ENCODE measurements at places on chromosomes 2 and 18.
A peak's percentile ranks its signal among the peaks of the same experiment; 100 is the strongest.

DNA sequence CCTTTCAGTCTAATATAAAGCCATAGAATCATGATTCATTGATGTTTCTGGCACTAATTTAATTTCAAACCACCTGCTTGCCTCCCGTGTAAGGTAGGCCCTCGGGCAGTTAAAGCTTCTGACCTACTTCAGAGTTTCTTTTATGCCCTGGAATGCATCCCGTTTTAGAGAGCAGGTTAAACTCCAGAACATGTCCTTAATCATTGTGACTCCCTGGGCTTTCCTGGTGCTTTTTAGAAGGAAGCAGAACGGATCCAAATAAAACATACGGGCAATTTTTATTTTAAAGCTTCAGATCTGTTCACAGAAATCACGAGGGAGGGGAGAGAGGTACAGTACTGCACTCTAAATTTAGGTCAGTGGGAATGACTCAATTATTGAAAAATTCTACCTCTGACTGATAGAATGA lies 134.8 kb downstream of the GCA start:
- DNase-seq: no peak

DNA sequence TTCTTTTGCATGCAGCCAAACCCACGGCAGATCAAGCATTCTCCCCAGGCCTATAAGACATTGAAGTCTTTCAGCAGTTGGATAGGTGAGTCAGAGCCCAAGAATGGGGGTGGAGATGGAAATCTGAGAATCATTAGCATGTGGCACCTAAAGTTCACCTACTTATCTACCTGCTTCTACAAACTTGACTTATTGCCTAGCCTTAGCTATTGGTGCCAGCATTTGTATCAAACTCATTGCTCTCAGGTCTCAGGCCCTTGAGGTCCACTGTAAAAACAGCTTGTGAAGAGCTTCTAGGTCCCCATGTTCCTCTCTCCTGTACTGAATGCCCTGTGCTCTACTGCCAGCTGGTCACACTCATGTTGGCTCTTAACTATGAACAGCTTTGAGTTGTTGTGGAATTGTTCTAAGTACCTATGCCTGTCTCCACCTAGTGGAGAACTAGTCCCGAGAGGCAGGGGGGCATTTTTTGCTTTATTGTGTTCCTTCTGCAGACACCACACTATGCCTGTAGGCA lies 278.4 kb upstream of the SPRED2 start:
- no peak for DNase-seq

DNA sequence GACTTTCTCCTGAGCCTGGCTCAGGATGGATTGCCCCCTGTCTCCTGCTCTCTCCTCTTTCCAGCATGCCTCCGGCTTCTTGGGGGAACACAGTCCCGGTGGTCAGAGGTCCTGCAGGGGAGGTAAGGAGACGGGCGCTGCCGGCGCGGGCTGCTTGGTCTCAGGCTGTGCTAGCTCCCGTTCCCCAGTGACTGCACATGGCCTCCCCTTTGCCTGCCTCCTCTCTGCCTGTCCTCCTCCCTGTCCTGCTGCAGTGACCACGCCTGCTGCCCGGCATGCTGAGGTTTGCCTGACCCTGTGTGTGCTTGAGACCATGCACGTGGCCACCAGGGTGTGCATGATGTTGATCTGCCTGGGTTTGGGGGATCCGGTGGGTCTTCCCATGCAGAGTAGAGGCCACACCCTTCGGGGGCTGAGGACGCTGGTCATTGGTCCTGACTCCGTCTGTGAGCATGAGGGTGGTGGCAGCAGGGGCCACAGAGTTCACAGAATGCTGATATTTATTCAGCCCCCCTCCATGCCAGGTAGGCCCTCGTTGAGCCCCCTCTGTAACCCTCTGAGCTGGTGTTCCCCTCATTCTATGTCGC lies 42.9 kb upstream of the MCFD2 start:
- DNase-seq: no peak

GRCh38 chr2:221517696-221518151 lies 54.4 kb downstream of the EPHA4 start:
- peak; percentile 90 for DNase-seq

GRCh38 chr2:122805346-122805745 lies 1049.9 kb downstream of the TSN start:
- no peak for DNase-seq

GRCh38 chr18:58473071-58473470 lies 155.8 kb downstream of the ALPK2 start:
- DNase-seq: no peak

DNA sequence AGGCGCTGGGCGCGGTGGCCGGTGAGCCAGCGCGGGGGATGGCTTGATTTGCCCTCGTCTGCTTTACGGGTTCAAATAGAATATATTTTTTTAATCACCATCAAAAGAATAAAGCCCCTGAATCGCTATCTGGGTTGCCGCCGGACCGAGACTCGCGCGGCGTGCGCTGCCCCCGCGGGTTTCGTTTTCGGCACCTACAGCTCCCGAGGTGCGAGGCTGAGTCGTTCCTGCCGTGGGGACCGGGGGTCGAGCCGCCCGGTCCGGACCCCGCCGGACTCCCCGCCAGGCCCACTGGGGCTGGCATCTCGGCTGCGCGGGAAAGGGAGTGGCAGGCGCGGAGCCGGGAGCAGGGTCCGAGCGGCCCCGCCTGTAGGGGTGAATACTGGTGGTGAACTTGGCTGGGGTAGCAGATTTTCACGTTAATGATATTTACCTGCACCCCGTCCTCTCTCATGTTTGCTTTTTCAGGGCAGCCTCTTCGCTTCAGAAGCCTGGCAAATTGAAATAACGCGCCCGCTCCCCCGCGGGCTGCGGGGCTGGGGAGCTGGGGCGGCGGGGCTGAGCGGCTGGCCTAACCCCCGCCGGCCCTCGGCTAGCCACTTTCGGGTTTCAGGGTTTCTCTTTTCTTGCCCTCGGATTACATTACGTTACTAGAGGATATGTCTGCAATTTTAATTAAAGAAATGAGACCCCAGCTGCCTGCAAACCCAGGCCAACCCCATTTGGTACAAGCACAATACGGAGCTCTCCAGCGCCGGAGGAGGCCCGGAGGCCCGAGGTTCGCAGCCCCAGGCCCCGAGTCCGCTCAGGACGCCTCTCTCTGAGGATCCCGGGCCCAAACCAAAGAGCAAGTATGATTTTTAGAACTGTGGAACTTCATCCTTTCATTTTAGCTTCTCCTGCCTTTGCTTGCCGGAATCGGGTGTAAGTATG lies 1.7 kb upstream of the CELF4 start:
- DNase-seq: no peak

DNA sequence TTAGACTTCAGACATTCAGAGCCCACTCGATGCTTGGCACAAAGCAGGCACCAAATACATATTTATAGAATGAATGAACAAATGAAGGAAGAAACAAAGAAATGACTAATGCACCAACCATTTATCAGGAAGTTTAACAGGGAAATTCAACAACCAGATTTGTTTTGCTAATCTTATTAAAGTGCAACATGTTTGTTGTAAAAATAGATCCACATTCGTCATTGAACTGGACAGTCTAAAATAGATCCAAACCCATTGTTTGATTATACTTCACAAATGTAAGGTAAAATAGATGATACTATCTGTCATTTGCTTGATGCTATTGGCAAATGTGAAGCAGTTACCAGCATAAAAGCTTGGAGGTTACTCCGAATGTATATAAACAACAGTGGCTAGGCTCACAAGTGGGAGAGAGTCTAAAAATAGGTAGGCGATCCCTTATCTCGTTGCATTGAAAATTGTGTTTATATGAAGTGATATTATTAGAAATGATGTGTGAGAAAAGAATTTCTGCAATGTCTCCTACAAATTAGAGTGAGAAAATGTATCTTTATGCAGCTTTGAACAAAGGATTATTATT lies 246.2 kb downstream of the NEDD4L start:
- DNase-seq: no peak

DNA sequence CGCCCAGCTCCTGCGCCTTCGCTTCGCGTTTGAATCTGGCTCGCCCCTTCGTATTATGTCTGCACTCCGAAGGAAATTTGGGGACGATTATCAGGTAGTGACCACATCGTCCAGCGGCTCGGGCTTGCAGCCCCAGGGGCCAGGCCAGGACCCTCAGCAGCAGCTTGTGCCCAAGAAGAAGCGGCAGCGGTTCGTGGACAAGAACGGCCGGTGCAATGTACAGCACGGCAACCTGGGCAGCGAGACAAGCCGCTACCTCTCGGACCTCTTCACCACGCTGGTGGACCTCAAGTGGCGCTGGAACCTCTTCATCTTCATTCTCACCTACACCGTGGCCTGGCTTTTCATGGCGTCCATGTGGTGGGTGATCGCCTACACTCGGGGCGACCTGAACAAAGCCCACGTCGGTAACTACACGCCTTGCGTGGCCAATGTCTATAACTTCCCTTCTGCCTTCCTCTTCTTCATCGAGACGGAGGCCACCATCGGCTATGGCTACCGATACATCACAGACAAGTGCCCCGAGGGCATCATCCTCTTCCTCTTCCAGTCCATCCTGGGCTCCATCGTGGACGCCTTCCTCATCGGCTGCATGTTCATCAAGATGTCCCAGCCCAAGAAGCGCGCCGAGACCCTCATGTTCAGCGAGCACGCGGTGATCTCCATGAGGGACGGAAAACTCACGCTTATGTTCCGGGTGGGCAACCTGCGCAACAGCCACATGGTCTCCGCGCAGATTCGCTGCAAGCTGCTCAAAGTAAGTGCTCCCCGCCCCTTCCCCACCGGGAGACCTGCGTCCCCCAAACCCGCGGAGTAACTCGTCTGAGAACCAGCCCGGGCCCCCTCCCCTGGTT lies 453 bp downstream of the KCNJ3 start:
- no peak for DNase-seq
